Cardiac fibroblast (primary cell): ENCODE measurements at places on chromosomes 4 and X.

DNA sequence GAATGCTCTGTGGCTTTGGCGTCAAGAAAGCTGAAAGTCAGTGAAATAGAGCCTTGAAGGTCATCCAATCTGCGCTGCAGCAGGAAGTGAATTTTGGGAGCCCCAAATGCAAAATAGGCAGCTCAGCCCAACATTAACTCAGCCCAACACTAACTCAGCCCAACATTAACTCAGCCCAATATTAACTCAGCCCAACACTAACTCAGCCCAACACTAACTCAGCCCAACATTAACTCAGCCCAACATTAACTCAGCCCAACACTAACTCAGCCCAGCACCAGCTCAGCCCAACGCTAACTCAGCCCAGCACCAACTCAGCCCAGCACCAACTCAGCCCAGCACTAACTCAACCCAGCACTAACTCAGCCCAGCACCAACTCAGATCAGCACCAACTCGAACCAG lies 71.5 kb downstream of the SORBS2 start:
- peak; percentile 20 for DNase-seq

DNA sequence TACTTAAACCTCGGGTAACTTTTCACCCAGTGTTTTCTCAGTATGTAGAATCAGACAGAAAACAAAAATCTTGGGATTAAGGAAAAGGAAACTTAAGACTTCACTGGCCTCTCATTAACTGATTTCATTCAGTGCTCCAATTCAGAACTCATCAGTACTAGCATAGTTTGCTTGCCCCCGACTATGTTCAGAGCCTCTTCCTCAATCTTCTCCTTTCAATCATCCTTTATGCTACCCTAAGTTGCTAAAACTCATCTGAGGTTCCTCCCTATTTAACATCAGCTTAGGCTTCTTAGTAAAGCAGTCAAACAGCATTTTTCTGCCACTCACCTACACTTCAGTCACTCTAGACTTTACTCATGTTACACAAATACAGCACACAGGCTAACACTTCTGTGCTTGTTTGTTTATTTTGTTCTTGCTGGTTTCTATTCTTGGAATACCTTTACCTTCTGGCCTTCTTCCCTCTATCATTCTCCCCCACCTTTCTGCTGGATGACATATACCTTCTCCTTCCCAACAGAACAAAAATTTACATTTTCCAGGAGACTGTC lies 163.0 kb upstream of the TLL1 start:
- DNase-seq, result no peak

GRCh38 chr4:4577359-4577875 lies 35.6 kb upstream of the STX18 start:
- no peak for DNase-seq

- peak; percentile 94 for DNase-seq
Observed at GRCh38 chr4:174119051-174119450, 164.4 kb downstream of the FBXO8 start.

- peak; percentile 68 for DNase-seq
Observed at GRCh38 chr4:129641179-129641578, 545.2 kb downstream of the C4orf33 start.

DNA sequence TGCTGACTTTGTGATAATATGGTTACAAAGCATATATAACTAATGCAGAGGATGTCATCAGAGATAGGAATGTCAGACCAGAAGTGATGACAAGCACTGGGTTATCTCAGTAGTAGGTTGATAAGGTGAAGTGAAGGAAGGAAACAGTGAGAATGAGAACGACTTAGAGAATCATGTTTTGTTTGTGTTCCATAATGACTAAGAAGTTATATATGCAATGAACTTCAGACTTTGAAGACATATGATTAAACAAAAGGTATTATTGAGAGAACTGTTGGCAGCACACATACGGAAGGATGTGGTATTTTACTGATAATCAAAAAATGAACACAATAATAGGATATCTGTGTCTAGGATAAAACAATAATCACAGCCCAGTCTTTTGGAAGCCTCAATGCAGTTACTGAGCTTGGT lies 18.3 kb upstream of the HHIP start:
- peak; percentile 52 for DNase-seq

GRCh38 chr4:29596228-29596627 lies 1123.9 kb upstream of the PCDH7 start:
- no peak for DNase-seq

- no peak for DNase-seq
Observed at GRCh38 chr4:152193059-152193458, 342.8 kb downstream of the FBXW7 start.

DNA sequence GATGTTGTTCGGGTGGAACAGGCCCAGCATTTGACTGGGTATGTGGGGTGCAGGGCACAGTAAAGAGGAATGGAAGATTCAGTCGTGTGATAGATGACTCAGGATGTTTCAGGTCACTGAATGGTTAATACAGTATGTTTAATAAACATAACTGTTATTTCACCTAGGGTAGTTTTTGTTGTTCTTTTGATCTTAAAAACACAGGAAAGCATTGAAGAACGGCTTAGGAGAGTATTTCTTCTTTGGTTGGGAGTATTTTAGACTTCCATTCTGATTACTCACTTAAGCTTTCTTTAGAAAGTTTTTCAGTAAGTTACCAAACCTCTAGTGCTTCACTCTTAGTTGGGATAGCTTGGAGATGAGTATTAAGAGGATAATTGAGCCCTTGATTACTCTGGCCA lies 62.3 kb downstream of the STAG2 start:
- DNase-seq, result no peak

DNA sequence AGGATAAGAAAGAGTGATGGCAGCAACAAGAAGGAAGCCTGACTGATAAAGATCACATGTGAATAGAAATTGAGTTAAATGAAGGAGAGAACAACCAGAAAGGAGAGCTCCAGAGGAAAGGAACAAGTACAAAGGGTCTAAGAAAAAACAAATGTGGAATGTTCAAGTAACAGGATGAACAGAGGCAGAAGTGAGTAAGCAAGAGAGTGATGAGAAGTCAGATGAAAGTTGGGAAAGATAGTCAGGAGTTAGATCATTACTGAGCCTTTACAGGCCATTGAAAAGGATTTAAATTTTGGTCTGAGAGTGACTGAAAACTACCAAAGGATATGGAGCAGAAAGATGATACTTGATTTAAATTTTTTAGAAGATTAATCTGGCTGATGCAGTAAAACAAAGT lies 38.1 kb downstream of the NFXL1 start:
- no peak for DNase-seq

GRCh38 chr4:144575181-144575580 lies 70.8 kb upstream of the HHIP start:
- peak; percentile 54 for DNase-seq
